ENCODE measurements at places on chromosomes 6 and 20.

DNA sequence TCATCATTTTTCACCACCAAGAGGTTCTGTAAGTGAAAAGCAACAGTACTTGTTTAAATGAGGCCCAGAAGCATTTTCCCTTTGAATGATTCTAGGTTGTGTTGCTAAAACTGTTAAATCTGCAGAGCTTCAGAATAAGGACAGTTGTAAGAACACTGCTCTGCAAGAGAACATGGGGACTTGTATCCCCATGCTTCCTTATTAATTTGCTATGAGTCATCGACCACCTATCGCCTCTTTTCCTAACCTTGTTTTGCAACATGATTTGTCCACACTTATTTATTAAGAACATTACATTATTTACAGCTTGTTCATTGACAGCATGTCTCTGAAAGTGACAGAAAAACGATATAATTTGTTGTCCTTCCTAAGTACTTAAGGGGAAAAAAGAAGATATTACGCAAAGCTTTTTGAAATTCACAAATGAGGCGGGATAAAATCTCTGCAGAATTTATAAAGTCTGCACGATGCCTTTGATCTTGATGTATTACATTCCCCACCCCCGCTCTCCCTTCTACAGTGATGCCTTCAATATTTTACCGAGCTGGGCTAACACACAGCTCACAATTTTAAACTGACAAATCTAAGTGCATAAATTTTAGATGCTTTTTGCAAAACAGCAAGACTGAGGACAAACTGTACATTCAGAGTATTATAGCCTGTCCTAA, 220.0 kb upstream of the SPTLC3 start:
- no peak for DNase-seq

DNA sequence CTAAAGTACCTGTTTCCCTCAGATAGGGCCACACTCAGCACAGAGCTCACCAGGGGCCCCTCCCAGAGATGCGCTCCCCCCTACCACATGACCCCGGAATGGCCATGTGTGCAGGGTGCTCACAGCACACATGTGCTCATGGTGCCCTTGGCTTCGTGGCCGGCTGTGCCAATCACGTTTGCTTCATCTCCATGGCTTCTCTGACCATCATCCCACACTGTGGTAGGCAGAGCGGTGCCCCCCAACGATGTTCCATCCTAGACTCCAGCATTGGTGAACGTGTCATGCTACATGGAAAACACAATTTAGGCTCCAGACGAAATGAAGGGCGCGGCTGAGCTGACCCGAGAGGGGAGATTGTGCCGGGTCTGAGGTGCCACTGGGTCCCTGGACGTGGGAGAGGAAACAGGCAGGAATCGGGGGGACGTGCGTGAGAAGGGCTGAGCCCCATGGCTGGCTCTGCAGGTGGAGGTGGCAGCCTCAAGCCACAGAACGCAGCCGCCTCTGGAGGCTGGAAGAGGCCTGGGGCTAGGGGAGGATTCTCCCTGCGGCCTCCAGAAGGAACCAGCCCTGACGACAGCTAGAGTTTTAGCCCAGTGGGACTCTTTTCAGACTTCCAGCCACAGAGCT, 126.5 kb downstream of the DLL1 start:
- no peak for DNase-seq

- no peak for DNase-seq
Observed at GRCh38 chr6:26328265-26328844, 36.6 kb upstream of the BTN3A2 start.

GRCh38 chr6:81451787-81452186, 300.7 kb downstream of the TENT5A start:
- no peak for DNase-seq

GRCh38 chr6:154371281-154371680, 14.7 kb upstream of the IPCEF1 start:
- DNase-seq = no peak

GRCh38 chr6:119163006-119163405, 84.5 kb upstream of the FAM184A start:
- DNase-seq = no peak

DNA sequence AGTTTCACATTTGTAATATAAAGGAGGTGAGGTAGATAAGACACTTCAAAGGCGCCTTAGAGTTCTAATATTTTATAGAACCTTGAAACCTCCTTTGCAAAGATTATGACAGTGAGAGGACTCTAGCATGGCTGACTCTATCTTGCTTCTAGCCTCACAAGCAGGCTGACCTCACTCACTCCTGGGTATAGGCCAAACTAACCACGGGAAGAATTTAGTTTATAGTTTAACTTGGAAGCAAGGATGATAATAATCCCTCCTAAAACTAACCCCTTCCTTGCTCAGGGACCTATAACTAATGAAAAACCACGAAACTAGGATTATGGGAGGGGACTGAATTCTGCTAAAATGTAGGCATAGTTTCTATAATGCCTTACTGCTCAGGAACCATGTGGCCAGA, 84.3 kb downstream of the FILIP1 start:
- no peak for DNase-seq

GRCh38 chr6:24313251-24314141, 44.4 kb downstream of the DCDC2 start:
- peak; percentile 44 for DNase-seq
